ENCODE measurements at places on chromosomes 12 and 14. TPM values are rescaled to one million over a fixed set of nuclear protein-coding genes. Genes with fewer than 3 reads are reported as not detected.

PAH gene
- 0.58 TPM for total RNA-seq

RNF212B gene
- total RNA-seq = not detected

- no peak for DNase-seq
These were observed 35.3 kb downstream of the PROX2 start for GRCh38 chr14:74840603-74841030.

- no peak for DNase-seq
These were observed 755.6 kb downstream of the MED13L start for GRCh38 chr12:115521771-115522409.

- no peak for DNase-seq
These were observed 121.8 kb upstream of the PLXNC1 start for GRCh38 chr12:94026596-94026995.

GRCh38 chr14:90460136-90460535 lies 63.3 kb downstream of the CALM1 start:
- no peak for DNase-seq

DNA sequence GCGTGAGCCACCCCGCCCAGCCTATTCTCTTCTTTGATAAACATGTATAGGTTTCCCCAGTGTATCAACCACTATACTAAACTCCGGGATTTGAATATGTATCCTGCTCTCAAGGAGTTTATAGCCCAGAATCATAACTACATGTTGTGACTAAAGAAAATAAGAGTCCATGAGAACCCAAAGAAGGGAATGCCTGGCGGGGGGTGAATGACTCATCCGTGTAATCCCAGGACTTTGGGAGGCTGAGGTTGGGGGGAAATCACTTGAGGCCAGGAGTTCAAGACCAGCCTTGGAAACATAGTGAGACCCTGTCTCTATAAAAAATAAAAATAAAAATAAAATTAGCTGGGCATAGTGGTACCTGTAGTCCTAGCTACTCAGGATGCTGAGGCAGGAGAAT lies 57.2 kb downstream of the SIX6 start:
- DNase-seq = no peak

DNA sequence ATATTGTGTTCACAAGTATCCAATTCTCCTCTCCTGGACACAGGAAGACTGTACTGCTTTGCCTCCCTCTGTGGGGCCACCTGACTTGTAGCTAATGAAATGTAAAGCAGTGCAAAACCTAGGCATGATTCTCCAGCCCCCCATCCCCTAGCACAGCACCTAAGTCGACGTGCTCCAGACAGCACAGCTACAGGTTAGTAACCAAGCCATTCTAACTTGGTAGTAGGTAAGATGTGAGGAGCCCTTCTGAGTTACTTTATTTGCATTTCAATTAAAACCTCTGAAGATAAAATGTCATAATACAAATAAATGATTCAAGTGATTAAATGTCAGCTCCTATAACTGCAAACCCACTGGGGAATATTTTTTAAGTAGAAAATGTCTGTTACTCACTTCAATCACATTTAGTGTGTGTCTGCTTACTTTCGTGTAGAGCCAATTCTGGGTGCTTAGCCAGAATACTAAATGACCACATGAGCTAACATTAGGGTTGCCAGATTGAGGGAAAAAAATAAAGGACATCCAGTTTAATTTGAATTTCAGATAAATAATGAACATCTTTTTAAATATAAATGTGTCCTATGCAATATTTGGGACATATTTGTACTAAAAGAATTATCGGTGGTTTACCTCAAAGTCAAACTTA lies 64.8 kb upstream of the HIF1A start:
- DNase-seq = no peak

Measured in thyroid gland (tissue), 4 donors.